ENCODE measurements at places on chromosomes 3 and 15.

GRCh38 chr3:171791692-171792076 lies 18.6 kb downstream of the PLD1 start:
- no peak for DNase-seq

- no peak for DNase-seq
These were observed 408.7 kb downstream of the CNTN6 start for GRCh38 chr3:1501406-1502115.

DNA sequence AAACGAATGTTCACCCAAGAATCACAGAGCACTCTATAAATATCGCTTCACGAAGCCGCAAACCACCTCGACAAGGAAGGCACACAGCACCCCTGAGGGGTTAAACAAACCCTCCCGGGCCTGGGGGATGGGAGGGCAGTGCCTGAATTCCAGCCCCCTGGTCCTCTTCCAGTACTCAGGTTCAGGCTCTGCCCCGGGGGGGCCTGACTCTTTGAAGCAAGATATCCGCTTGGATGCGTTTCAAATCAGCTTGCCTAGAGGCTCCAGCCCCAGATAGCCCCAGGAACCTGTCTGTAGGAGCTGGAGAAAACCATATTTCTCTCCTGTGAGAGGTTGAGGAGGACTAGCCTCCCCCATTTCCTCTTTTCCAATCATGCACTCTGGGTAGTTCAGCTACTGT lies 194.7 kb downstream of the WNT5A start:
- no peak for DNase-seq

DNA sequence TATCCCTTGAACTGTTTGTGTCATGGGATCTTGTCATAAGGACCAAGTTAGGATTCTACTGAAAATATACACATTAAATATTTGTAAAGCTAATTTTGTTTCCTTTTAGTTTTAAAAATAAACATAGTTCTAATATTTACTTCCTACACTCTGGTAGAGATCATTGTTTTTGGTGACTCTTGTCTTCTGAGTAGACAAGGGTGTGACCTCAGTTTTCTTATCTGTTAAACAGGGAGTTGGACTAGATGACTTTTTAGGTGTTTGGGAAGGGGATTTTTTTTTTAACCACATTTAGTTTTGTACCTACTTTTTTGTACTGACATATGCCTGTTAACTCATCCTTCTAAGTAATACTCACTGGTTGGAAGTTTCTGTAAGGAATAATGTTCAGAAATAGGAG lies 30.8 kb downstream of the PLS1 start:
- DNase-seq, result no peak

DNA sequence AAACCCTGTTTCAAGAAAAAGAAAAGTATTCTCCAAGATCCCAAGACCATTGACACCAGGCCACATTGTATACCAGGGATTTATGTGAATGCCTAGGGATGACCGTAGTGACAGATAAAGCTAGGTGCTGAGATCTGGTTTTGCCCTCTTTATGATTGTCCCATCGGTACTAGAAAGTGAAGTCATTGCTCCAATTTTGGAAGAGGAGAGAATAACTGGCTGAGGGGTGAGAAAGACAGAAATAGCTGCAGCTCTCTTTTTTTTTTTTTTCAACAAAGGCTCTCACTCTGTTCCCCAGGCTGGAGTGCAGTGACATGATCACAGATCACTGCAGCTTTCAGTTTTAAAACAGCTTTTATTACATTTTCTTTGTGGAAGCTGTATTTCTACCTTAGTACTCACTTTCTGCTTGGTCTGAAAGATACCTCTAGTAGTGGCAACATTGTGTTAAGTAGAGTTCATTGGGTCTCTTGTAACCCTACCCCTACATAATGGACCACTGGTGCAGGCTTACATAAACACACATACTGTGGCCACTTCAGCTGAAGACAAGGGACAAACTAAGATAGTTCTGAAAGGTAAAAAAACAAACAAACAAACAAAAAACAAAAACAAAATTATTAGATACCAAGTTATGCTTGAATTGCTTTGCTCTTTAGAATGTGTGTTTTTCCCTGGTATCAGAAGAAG lies 18.0 kb downstream of the ZSCAN29 start:
- no peak for DNase-seq

DNA sequence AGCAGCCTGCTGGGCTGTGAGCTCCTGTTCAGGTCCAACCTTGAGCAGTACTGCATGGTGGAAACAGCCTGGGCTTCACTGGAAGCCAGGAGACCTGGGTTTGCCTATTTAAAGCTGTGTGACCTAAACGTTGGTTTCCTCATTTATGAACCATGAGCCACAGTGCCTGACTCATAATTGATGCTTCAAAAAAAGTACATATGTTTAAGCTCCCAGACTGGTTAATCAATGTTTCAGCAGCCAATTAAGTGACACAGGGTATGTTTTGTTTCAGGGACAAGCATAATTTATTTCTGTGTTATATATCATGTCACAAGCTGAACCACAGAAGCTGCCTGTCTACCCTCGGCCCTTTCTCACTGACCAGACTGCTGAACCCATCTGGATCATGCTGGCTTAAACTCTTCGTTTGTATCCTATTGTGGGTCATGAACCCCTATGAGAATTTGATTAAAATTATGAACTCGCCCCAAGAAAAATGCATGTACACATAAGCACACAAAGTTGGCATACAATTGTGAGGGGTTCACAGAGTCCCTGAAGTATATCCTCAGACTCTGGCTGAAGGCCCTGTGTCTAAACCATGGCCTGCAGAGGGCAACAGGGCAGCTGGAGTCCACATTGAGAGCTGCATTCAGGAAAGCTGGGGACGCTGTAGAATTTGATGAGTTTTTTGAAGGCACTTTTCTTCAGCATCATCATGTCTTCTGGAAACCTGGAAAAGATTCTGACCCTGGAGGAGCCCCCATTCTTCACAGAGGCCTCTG lies 23.7 kb downstream of the HDC start:
- no peak for DNase-seq

DNA sequence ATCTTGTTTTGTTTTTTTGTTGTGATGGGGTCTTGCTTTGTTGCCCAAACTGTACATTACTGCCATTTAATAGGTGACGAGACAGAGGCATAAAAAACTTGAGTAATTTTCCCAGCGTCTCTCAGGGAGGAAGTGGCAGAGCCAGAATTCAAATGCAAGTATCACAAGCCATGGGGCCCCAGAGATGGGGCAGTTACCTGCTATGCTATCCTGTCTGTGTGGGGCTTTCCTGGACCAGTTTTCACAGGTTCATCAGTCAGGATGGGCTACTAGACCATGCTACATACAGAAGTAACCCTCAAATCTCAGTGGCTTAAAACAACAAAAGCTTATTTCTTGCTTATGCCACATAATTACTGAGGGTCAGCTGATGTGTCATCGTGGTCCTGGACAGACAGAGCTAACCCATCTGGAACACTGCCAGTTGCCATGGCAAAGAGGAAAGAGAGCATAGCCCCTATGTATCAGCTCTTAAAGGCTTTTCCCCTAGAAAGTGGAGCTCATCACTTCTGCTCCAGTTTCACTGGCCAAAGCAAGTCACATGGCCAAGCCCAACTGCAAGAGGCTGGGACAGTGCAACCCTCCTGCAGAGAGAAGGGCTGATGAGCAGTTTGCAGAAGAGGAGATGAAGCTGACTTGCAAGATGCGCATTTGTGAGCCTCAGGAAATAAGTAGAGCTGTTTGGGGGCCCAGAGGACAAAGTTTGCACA lies 31.7 kb upstream of the SYNM start:
- DNase-seq, result no peak

DNA sequence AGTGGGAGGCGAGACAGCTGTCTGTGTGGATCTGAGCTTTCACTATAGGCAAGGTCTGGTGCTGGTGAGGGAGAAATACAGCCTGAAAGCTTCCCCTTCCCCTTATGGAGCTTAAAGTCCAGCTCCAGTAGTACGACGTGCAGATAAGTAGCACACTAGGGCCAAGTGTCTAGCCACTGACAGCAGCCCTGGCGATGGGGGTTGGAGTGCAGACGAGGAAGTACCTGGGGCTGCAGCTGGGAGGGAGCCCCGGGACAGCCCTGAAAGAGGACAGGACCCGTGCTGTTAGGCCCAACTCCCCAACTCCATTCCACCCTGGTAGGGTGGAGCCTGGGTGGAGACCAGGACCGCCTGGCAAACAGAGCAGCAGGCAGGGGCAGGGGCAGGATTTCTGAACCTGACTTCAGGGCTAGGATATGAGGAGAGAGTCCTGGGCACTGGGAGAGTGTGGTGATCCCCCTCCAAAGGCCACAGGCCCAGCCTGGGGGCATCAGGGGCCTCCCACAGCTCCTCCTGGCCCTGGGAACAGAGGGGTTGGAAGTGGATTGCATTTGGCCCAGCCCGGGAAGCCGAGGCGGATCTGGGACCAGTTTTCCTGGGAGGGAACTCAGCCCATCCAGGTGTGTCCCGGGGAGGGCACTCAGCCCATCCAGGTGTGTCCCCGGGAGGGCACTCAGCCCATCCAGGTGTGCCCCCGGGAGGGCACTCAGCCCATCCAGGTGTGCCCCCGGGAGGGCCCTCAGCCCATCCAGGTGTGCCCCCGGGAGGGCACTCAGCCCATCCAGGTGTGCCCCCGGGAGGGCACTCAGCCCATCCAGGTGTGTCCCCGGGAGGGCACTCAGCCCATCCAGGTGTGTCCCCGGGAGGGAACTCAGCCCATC lies 42.8 kb downstream of the BDH1 start:
- DNase-seq, result no peak

- DNase-seq, result no peak
These were observed 15.8 kb downstream of the XXYLT1 start for GRCh38 chr3:195255176-195255500.

GRCh38 chr3:65824166-65824565 lies 214.6 kb downstream of the MAGI1 start:
- DNase-seq, result no peak

DNA sequence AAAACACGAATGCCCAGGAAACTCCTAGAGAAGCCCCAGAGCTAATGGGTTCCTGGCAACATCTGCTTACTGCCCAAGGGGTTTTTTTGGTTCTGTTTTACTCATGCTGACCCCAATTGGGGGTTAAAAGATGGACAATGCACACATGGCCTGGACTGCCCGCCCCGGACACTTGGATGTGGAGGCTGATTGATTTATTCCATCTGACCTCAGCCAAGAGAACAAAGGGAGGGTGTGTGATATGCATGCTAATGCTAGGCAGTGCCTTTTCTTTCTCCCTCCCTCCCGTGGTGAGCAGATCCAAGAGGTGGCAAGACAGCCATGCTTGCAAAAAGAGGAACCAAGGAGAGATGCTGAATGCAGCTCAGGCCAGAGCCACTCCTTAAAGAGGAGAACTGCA lies 3.3 kb upstream of the LRTM1 start:
- no peak for DNase-seq

GRCh38 chr3:112681822-112682325 lies 40.9 kb upstream of the CCDC80 start:
- no peak for DNase-seq

GRCh38 chr3:123791417-123791816 lies 92.7 kb downstream of the MYLK start:
- no peak for DNase-seq

GRCh38 chr3:183534249-183534648 lies 21.3 kb downstream of the KLHL6 start:
- no peak for DNase-seq

DNA sequence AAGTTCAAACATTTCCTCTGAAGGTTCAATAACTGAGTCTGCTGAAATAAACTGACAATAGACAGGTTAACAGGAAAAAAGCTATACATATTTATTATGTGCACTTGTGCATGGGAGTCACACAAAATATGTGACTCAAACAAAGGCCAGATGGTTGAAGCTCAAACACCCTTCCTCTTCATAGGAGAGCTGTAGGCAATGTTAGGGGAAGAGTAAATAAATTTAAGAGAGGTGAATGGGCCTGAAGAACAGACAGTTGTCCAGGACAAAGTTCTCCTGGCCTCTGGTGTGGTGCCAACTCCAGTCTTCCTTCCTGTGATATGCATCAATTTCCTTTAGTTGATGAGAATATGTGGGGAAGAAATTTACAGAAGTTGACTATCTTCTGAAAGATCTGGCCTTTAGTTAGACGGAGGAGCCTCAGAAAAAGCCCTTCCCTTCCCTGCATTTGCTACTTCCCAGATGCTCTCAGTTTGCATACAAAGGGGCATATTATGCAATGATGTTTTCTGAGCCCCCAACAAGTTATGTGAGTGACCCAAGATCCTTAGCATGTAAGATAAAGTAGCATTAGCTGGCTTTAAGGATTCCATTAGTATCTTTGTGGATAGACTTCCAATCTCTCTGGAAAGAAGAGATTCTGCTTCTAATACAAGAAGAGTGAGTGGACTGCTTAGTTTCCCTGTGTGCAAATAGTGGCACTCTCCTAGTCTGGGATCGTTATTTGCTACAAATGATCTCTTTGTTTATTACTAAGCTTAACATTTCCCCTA lies 96.4 kb upstream of the IGSF10 start:
- no peak for DNase-seq

DNA sequence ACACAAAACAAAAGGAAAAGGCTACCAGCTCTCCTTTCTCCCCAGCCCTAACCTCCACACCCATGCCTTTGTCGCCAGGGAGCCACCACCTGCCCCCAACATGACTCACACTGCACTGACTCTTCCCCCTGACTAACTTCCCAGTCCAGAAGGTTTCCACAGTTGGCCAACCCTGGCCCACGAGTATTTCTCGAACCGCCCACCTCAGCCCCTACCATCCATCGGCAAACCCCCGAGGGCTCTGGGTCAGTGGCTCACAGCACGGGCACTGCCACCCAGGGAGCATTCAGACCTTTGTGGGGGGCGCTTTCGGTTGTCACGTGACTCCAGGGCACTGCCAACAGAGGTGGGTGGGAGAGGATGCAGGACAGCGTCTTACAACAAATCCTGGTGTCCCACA lies 152.3 kb downstream of the LRRC28 start:
- DNase-seq, result no peak

DNA sequence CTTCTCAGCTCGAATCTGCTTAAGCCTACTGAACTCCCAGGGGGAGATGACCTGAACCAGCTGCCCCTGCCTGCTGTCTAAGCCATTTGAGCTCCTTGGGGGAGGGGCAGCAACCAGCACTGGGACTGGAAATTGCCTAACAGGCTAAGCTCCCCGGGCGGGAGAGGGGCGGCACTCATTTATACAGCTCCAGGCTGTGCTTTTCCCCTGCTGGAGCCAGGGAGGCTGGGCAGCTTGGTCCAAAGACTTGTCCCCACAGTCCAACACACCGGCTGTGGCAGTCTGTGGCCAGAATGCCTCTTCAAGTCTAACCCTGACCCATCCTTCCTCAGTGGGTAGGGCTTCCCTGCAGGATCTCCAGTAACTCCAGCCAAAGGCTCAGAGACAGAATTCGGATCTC lies 1241.5 kb downstream of the ROBO2 start:
- DNase-seq, result no peak

GRCh38 chr15:63912061-63912615 lies 78.4 kb upstream of the HERC1 start:
- no peak for DNase-seq

DNA sequence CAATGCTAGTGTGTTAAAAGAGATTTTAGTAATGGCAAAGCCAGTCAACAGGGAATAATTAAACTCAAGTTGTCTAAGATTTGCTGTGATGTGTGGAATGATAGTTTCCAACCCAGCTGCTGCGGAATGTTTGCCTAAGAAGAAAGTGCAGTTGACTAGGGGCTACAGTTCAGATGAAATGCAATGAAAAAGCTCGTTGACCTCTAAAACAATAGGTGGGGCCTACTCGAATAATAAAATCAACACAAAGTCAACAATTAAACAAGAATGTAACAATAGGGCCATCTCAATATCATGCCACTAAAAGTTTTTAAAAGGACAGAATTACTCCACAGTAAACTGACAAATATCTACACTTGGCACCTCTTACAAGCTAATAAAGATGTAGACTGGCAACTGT lies 484.2 kb downstream of the MECOM start:
- no peak for DNase-seq

All from NCI-H2081 treated with DMSO at 0.1 percent for 48 hours (cell line).